Stimulated activated memory B cell treated with anti-CD40 and anti-IgM and Interleukin-4, amounts not matched to agents 10 μg/mL and 1 μg/mL and 100 μg/mL, for 72 hours (primary cell): ENCODE measurements at places on chromosomes 1 and 21.
A peak's percentile ranks its signal among the peaks of the same experiment; 100 is the strongest.

DNA sequence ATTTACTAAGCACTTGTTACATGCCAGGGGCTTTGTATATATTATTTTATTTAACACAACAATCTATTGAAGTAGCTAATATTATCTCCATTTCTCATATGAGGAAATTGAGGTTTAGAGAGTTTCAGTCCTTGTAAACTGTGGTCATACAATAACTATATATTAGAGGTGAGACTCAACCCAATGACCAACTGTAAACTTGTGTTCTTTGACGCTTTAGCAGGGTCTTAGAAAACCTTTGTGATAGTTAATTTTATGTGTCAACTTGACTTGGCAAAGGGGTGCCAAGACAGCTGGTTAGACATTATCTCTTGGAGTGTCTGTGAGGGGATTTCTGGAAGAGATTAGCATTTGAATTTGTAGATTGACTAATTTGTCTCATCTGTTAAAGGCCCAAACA, 252.4 kb upstream of the B3GALT2 start:
- peak; percentile 45 for ATAC-seq

DNA sequence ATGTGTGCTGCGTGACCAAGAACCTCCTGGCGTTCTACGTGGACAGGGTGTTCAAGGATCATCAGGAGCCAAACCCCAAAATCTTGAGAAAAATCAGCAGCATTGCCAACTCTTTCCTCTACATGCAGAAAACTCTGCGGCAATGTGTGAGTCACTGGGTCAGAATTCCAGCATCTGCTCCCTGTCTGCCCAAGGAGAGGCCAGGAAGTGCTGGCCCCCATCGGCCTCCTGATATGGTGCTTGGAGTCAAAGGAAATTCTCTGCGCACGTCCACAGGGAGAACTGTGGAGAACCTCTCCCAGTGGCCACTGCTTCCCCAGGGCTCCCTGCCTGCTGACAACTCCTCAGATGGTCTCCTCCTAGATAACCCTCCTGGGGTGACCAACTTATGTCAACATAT, 25.6 kb upstream of the IL20 start:
- no peak for ATAC-seq

DNA sequence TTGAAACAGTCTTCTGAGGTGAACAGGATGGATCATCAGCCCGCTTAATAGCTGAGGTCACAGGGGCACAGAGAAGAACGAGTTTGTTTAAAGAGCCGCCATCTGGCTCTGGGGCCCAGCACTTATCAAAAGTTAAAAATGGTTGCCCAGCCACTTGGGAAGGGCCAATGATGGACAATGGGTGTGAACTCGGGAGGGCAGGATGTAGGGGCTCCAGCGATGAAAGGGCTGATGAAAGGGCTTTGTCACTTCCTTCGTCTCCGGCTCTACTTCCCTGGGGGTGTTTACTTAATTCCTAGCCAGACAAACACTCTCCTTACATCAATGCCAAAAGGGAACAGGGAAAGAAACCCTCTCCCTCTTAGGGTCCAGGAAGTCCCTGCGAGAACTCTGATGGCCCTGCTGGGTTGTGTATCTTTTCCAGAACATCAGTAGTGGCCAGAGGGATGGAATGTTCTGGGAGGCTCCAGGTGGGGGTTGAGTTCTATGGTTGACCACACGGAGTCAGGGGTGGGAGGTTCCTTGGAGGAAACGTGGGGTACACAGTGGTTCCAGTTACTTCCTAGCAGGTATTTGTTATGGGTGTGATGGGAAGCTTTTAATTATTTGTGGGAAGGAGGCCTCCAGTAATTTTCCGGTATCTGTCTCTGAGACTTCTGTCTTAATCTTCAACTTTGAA, 9.0 kb upstream of the ABCG1 start:
- ATAC-seq, result no peak

DNA sequence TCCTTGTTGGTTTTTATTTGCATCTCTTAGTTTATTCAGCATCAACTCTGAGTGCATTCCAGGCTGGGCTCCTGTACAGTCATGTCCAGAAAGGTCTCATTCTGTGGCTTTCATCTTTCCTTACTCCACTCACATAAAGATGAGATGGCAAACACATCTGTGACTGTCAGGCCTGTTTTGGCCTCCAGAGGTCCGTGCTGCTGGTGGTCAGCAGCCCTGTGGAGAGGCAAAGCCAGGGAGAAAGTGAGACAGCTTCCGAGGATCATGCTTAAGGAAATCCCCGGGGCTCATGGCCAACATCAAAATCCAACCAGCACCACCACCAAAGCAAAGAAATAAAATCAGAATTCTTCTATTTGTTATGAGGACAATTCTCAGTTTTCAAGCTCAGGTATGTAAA, 96.1 kb upstream of the HIVEP3 start:
- no peak for ATAC-seq

DNA sequence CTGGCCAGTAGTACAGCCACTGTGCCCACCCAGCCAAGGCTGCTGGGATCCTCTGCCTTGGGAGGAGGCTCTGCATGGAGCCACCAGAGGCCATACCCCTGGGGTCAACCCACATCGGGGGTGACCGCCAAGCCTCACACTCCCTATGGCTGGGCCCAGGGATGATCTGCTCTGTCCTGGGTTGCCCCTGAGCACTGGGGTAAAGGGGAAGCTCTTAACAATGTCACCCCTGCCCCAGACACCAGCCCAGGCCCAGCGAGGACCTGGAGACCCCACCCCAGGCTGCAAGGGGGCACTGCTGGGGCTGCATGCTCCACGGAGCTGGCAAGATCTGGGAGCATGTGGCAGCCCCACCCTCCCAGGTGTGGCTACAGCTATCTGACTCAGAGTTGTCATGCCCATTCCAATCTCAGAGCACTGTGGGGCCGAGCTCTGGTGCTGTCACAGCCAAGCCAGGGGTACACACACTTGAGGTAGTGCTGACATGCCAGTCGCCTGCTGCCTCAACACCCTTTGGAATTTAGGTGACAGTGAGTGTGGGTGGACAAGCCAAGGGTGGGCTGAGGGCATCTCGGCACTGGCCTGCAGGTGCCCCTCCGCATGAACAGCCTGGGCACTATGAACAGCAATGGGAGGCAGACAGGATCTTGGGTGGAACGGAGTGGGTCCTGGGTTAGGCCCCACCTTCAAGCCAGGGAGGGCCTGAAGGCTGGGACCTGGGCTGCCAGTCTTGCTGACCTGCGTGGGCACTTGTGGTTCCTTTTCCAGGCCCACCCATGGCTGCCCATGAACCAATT, 427.7 kb downstream of the LRRIQ3 start:
- ATAC-seq, result peak; percentile 50

- ATAC-seq, result no peak
Observed at GRCh38 chr21:25888711-25889110, 153.9 kb downstream of the GABPA start.

DNA sequence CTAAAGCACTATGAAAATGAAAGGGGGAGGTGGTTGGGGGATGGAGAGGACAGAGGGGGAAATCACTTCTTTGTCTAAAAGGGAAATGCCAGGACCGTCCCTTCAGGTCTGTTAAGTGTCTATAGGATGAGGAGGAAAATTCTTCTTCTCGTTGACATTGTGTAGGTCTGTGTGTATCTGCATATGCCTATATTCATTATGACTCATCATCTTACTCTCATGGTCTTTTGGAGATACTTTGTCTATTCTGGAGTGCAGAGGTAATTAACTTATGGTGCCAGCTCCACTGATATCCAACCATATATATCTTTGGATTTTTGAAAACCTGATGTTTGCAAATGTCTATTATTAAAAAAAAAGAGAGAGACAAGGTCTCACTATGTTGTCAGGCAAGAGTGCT, 143.7 kb downstream of the PBX1 start:
- no peak for ATAC-seq

GRCh38 chr1:81234237-81234636, 566.5 kb upstream of the ADGRL2 start:
- no peak for ATAC-seq

DNA sequence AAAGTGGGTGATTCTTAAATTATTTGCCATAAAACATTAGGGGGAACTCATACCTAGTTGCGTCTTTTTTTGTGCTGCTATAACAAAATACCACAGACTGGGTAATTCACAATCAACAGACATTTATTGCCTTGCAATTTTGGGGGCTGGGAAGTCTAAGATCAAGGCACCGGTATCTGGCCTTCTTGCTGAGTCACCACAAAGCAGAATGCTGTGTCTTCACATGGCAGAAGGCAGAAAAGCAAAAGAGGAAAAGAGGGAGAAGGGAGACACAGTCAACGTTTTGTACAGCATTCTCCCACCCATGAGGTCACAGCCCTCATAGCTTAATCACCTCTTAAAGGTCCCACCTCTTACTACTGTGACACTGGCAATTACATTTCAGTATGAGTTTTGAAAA, 291.0 kb downstream of the CHRM3 start:
- ATAC-seq, result no peak

DNA sequence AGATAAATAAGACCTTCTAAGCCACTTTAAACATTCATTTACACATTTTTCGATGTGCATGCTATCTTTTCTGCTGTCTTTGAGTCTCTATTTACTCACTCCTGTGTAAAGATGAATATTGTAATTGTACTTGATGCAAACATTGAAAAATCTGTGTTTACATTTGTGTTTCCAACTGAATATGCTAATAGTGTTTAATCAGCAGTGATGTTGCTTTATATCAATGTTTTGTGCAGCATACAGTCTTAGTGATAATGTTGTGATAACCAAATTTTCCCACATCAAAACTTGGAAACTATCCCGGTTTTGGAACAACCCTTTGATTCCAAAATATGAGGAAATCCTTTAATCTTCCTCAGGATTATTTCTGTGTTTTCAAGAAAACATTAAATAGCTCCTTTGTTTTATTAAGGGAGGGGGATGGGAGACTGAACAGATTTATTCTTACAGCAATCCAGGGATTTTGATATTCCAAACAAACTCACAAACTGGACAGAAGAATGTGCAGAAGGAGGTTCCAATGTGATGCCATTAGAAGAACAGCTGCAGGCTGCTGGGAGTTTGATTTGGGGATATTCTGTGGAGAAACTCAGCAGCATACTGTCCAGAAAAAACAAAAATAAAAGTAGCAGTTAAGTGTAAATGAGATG, 248.0 kb downstream of the S1PR1 start:
- no peak for ATAC-seq

- peak; percentile 3 for ATAC-seq
Observed at GRCh38 chr21:46081862-46082712, 15.8 kb upstream of the COL6A2 start.

GRCh38 chr1:53627031-53627430, 111.9 kb downstream of the GLIS1 start:
- no peak for ATAC-seq
